ENCODE measurements at places on chromosomes 16 and 17. TPM values are rescaled to one million over a fixed set of nuclear protein-coding genes. Genes with fewer than 3 reads are reported as not detected.

DNA sequence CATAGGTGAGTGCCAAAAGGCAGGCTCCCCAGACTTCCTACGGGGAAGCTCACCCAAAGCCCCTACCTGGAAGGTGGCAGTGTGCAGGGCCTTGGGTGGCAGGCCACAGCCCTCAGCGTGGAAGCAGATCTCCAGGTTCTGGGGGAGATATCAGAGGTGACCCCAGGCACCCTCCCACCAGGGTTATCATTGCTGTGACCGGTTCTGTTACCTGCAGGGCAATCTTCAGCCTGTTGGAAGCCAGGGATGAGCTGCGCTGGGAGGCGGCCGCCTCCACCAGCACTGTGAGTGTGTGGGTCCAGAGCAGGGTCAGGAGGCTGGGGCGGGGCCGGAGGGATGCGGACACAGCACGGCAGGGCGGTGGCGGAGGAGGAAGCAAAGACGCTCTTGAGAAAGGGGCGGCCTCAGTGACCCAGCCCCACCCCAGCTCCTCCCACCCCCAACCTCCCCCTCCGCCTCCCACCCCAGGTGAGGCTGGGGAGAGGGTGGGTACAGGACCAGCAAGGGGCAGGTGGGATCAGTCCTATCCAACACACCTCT lies 13.1 kb downstream of the UNC13D start:
- DNase-seq, result no peak

DNA sequence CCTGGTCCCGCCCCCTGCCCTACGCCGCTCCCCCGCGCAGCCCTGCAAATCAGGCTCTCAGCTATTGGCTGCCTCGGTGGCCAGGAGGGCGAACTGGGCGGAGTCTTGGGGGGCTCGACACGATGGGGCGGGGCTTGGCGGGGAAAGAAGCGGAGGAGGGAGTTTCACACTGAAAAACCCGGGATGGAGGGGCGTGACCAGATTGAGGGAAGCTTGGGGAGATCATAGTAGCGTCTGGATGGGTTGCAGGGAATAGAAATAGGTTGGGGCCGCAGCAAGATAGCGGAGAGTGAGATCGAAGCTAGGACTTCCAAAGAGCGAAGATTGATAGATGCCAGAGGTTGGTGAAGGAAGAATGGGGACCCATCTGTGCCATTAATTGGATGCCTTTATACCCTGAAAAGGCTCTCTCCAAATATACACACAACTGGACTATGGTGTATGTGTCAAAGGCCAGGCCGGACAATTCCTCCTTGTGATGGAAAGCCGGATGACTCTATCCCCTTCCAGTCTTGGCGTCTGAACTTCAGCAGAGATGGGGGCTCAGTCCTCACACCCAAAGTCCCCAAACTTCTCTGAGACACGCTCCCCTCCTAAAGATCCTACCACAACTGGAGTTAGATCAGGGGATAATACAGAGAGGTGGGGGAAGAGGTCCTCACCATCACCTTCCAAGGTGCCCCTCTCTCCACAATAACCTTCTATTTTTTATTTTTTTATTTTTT lies 376 bp upstream of the STAC2 start:
- DNase-seq, result peak; percentile 82

The CHTF8 gene
- total RNA-seq, result 26.5 TPM

GRCh38 chr16:19513377-19514053 lies 8.4 kb downstream of the GDE1 start:
- no peak for DNase-seq

The CD300LB gene
- not detected for total RNA-seq

DNA sequence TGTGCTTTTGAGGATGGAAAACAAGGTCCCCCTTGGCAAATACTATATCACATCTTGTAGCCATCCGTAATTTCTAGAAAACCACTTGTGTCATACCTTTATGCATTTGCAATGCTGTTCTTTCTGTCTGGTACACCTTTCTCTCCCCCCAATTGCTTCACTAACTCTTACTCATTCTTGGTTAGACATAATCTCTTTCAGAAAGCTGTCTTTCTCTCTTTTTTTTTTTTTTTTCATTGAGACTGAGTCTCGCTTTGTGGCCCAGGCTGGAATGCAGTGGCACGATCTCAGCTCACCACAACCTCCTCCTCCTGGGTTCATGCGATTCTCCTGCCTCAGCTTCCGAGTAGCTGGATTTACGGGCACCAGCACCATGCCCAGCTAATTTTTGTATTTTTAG lies 94.9 kb upstream of the C17orf78 start:
- no peak for DNase-seq

DNA sequence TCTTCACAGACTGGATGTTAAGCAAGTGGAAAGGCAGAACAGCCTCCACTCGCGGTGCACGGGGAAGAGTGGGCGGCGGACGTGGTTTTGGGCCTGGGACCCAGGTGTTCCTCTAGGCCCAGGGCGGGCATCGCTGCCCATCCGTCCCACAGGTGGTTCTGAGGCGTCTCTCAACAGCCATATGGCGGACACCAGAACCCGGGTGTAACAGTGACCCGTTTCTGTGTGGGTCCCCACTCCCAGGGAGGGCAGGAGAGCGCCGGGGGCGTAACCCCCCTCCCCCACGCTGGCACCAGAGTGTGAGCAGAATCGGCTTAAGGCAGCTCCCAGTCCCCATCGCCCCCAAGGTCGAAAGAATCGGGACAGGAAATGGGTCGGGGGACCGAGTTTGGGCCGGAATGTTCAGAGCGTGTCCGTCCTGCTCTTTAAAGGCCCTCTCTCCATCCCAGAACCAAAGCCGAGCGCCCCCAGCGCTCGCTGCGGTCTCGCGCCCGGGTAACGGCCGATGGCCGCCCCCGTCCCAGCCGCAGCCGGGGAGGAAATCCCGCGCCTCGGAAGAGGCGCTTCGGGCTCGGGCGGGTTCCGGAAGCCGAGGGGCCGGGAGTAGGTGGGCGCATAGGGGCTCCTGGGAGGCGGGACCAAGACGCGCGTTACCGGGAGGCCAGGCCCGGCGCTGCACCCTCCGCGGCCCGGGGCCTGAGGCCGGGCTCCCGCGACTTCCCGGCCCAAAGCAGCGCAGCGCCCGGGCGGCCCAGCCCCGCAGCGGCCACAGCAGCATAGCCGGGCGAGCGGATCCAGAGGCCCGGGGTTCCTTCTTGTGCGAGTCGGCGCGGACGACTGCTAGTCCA lies at the start of gene TK2:
Gene TK2 (minus strand): TSS at position 839 of the 848 bp plus-strand sequence. CDS start 61 bp downstream, at position 778.
- DNase-seq, result peak; percentile 71

GRCh38 chr17:72121164-72122009 lies 567 bp downstream of the SOX9 start:
- DNase-seq, result no peak

- no peak for DNase-seq
Measured at GRCh38 chr16:49213594-49213993, 68.0 kb downstream of the CBLN1 start.

GRCh38 chr17:81197831-81198490 lies 24.8 kb downstream of the CEP131 start:
- DNase-seq, result no peak

The GSPT1 gene
- 59.9 TPM for total RNA-seq

DNA sequence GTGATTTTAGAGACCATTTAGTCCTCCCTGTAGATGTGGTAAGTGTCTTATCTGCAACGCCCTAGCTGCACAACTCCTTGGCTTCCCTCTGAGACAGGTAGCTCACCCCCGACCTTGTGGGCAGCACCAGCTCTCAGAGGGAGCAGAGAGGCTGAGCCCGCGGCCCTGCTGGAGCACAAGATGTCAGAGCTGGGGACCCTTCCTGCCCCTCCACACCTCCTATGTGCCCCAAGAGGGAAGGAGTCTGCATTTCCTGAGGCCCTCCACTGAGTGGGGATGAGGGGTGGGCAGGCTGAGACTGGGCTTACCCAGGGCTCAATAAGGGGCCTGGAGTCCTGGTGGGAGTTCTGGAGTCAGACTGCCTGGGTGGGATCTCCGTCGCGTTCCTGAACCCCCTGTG lies 12.2 kb upstream of the ADGRG1 start:
- no peak for DNase-seq

The ASPA gene
- total RNA-seq, result 0.41 TPM

DNA sequence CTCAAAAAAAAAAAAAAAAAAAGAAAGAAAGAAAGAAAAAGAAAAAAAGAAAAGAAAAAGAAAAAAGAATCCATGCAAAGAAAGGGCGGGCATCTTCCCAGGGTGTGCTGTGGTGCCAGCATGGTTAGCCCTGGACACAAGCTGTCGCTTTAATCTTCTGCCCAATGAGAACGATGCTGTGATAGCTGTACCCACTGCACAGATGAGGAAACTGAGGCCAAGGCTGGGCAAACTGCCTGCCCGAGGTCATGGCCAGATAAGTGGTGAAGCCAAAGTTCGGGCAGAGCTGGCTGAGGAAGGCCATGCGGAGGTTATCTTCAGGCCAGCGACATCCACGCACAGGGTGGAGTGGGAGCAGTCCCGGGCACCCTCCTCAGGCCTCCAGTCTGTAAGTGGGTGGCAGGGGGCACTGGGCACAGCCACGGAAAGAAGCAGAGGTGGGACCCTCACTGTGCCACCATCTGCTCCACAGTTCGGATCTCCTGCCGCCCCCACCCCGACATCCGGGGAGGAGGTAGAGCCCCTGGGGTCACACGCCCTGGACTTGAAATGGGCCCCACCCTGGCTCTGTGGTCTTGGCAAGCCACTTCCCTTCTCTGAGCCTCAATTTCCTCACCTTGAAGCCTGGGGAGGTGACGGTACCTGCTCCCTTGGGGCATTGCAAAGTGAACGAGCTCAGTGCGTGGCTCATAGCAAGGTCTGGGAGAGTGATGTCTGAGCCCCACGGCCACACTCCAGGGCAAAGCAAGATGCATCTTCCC lies 6.5 kb downstream of the FBXL16 start:
- no peak for DNase-seq

DNA sequence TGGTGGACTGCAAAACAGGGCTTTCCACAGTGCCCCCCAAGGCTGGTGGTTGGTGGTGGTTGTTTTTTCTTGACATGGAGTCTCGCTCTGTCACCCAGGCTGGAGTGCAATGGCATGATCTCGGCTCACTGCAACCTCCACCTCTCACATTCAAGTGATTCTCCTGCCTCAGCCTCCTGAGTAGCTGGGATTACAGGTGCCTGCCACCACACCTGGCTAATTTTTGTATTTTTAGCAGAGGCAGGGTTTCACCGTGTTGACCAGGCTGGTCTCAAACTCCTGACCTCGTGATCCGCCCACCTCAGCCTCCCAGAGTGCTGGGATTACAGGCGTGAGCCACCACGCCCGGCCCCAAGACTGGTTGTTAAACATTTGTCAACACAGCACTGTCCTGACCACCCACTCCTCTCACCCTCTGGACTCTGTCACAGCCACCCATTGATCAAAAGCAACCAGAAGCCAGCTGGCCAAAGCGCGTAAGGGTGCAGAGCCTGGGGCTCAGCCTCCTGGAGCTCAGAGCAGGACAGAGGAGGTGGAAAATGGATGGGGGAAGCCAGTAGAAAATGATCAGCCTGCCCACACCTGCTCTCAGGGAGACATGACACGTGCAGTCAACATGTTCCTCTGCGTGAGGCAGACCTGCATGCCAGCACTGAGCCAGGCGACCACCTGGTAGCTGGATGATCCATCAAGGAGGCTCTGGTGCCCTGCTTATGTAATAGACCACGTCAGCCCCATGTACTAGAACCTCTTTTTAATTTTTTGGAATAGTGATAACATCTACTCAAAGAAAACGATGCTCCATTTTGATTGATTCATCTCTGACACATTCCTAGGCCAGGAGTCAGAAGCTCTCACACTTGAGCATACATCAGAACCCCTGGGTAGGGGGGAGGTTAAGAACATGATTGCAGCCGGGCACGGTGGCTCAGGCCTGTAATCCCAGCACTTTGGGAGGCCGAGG lies 14.8 kb upstream of the OSGIN1 start:
- DNase-seq, result no peak

GRCh38 chr16:65105171-65105570 lies 16.7 kb downstream of the CDH11 start:
- DNase-seq, result no peak

The MMP2 gene
- 8.2 TPM for total RNA-seq

The MILR1 gene
- total RNA-seq, result 0.82 TPM

DNA sequence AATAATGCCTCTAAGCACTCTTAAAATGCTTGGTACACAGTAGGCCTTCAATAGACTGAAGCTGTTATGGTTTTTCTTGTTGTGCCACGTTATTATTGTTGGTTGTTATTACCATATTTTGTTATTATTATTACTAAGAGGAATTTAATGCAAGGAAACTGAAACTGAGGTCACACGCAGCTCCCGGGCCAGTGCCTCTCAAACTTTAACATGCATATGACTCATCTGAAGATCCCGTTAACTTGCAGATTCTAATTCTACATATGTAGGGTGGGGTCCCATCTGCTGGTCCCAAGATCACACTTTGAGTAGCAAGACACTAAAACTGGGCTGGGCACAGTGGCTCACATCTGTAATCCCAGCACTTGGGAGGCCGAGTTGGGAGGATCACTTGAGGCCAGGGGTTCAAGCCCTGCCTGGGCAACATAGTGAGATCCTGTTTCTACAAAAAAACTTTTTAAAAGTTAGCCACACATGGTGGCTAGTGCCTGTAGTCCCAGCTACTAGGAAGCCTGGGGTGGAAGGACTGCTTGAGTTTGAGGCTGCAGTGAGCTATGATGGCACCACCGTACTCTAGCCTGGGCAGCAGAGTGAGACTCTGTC lies 888 bp downstream of the ACSM5 start:
- DNase-seq, result no peak

DNA sequence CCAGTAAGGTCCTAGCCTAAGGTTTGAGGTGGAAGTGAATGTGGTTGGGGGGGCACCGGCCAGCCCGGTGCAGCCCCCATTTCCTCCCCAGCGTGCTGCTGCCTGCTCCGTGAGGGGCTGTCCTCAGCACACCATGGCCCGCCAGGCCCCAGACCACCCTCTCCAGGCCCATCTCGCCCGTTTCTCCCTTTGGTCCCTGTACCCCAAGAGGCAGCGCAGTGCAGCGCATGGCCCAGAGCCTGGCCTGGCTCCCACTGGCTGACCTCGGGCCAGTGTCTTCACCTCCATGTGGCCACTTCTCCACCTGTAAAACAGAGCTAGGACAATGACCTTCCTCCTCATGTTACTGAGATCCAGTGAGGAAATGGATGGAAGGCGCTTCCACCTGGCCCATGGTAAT lies 170.0 kb upstream of the GSE1 start:
- no peak for DNase-seq

The CPNE7 gene
- 15.1 TPM for total RNA-seq

DNA sequence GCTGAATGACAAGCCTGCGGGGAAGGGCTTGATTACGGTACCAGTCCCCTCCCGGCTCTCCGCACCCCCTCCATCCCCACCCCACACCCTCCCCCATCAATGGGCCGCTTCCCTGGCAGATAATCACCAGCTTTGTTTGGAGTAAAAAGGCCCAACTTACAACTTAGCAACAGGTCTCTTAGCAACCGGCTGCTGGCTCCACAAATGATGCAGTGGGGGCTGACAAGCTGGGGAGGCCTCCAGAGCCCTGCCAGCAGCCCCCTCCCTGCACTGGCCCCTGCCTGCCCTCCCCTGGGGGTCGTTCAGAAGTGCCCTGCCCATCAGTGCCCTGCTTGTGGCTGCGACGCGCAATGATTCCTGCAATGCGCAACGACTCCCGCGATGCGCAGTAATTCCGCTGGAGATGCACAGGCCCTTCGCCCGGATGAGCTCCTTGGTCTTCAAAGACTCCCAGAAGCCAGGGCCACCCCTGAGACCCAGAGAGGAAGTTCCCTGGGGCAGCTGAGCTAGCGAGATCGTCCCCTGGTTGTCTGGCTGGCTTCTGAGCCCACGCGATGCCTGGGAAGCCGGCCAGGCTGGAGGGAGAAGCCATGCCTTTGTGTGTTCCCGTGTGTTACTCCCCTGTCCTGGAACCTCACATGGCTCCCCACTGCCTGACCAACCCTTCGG lies 23.3 kb downstream of the CPNE2 start:
- peak; percentile 85 for DNase-seq
